GM12892 (cell line): ENCODE measurements at places on chromosomes 1 and 21.

DNA sequence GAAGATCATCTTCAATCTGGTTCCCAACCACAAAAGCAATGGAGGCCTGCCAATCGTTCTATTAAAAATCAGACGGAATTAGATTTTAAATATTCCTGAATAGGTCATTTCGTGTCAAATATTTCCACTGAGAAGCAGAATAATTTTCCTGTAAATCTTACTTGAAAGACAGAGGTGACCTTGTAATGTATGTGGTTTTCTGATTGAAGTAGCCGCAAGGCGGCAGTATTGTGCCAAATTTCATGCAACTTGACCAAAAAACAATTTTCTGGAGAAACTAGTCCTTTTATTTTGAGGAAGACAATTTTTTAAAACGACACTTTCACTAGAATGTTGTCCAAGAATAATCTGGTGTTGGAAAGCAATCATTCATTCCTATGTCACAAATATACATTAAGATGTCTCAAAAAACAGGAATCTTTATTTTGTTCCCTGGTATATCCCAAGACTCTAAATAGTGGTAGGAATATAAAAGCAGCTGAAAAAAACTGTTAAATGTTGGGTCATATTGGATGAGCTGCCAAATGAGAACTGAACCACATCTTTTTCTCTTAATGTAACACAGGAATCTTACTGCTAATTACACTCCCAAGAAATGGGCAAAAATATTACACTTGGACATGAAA lies 33.6 kb downstream of the SPAG17 start:
- no peak for DNase-seq

GRCh38 chr1:26015358-26015757 lies 6.2 kb upstream of the EXTL1 start:
- DNase-seq, result no peak

DNA sequence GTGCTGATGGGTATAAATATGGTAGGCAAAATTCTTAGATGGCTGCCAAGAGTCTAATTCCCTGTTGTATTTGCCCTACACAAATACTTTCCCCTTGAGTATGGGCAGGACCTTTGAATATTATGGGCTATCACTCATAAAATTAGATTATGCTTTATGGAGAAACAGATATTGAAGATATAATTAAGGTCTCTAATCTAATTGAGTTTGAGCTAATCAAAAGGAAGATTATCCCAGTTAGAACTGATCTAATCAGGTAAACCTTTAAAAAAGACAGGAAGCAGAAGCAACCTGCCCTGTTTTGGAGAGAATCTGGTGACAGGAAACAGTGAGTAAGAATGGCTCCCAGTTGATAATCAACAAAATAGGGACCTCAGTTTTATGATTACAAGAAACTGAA lies 609.0 kb upstream of the PRMT6 start:
- no peak for DNase-seq

- no peak for DNase-seq
Measured at GRCh38 chr1:54069791-54070170, 16.4 kb downstream of the TCEANC2 start.

DNA sequence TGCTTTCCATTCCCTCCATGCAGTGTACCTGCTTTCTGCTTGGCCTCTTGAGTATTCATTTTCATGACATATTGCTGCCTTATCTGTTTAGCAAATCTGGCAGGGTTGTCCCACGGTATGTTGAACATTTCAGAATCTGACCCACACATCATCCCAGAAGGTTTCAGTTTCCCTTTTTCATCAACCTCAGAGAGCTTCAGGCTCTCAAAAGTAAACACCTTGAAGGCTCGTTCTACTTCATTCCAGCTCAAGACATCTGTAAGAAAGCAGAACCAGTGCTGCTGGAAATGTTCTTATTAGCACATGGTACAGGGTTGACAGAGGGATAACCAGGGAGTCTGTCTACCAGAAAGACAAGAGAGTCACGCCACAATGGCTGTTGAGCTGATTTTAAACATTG lies 103.6 kb downstream of the SPAG17 start:
- DNase-seq, result peak; percentile 5

DNA sequence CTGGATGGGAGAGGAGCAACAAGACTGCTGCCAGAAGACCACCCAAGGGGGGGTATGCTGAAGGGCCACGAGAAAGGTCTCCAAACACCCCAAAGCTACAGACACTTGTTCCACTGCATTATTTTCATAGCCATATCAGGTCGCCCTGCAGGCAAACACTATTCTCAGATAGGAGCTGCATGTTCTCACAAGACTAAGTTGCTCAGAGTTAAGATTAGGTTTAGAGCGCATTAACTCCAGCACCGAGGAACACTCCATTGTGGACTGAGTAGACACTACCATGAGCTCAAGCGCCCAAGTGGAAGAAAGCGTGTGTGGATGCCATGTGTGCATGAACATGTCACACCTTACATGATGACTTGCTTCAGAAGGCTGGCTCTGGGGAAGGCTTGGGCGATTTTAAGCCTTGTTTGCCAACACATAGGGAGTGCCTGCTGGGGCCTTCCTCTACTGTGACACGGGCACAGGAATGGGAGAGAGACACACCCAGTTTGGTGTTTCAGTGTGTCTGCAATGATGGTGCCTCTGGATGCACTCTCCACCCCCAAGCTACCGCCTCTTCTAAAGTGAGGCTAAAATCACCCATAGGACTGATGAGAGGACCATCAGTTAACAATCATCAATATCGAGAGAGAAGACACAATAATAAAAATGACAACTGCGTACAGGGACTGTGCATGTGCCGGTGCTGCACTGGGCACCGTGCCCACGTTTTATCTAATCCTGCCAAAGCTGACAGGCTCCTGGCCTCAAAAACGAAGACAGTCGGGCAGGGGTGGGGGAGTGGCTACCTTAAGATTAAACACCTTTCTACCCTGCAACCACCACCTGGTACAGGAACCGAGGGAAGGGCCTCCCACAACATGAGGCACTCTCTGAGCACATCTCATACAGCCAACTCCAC lies 34.9 kb downstream of the SSBP3 start:
- DNase-seq, result no peak

DNA sequence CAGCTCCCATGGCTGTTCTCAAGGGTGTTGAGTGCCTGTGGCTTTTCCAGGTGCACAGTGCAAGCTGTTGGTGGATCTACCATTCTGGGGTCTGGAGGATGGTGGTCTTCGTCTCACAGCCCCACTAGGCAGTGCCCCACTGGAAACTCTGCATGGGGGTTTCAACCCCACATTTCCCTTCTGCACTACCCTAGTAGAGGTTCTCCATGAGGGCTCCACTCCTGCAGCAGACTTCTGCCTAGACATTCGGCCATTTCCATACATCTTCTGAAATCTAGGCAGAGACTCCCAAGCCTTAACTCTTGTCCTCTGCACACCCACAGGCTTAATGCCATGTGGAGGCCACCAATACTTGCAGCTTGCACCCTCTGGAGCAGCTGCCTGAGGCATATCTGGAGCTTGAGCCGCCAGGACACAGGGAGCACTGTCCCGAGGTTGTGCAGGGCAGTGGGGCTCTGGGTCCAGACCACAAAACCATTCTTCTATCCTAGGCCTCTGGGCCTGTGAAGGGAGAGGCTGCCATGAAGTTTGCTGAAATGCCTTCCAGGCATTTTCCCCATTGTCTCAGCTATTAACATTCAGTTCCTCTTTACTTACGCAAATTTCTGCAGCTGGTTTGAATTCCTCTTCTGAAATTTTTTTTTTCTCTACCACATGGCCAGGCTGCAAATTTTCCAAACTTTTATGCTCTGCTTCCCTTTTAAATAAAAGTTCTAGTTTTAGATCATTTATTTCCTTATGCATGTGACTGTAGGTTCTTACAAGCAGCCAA lies 8.8 kb upstream of the CAPN8 start:
- DNase-seq, result no peak

GRCh38 chr1:30249446-30250337 lies 473.7 kb downstream of the MATN1 start:
- no peak for DNase-seq

GRCh38 chr1:181149326-181150125 lies 61.0 kb downstream of the IER5 start:
- DNase-seq, result no peak

DNA sequence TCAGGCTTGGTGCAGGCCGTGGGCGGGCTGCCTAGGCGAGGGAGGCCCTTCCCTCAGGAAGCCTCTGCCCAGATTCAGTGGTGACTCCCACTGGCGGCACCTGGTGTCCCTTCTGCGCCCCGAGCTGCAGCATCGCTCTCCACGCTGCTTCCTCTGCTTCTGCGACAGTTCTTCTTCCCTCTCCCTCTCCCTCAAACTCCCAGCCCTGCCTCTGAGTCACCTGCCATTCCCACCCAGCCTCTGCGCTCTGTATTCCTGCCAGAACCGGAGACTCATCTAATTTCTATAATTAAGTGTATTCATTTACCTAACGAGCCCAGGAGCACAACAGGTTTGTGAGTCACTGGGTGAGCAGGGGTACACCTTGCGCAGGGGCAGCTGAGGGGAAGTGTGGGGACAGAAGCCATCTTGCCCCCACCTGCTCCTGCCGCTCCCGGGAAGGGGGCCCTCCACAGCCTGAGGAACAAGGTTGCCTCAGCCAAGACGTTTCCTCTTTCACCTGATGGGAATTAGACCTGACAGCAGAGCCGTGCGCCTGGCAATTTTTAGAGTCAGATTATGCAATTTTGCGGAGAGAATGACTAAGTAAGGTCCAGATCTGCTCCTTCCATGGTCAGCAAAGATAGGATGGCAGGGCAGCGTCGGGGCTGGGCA lies 19.4 kb downstream of the KCNC4 start:
- no peak for DNase-seq

- no peak for DNase-seq
Measured at GRCh38 chr1:26582053-26582835, 52.7 kb downstream of the RPS6KA1 start.

DNA sequence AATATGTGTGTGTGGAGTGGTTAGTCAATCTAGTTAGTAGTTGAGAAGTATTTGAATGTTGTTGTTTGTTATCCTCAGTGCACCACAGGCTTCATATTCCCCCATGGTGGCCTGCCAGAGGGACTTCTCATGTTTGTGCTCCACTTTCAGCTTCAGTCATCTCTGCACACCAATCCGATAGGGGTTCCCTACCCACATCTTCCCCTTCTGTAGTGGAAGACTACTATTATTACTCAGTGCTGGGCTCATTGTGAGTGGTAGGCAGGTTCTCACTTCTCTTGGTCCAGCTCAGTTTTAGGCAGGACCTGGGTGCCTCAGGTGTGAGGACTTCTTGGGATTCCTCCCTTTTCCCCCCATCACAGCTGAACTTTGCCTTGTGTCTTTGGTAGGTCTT lies 14.2 kb downstream of the MT1HL1 start:
- no peak for DNase-seq
